ENCODE measurements at places on chromosomes 11 and 22. TPM values are rescaled to one million over a fixed set of nuclear protein-coding genes. Genes with fewer than 3 reads are reported as not detected.

GRCh38 chr11:68890490-68891231 is 13.0 kb downstream of the MRPL21 start:
- DNase-seq: no peak

HOATZ gene
- total RNA-seq: not detected

TXN2 gene
- 108 TPM for total RNA-seq

DNA sequence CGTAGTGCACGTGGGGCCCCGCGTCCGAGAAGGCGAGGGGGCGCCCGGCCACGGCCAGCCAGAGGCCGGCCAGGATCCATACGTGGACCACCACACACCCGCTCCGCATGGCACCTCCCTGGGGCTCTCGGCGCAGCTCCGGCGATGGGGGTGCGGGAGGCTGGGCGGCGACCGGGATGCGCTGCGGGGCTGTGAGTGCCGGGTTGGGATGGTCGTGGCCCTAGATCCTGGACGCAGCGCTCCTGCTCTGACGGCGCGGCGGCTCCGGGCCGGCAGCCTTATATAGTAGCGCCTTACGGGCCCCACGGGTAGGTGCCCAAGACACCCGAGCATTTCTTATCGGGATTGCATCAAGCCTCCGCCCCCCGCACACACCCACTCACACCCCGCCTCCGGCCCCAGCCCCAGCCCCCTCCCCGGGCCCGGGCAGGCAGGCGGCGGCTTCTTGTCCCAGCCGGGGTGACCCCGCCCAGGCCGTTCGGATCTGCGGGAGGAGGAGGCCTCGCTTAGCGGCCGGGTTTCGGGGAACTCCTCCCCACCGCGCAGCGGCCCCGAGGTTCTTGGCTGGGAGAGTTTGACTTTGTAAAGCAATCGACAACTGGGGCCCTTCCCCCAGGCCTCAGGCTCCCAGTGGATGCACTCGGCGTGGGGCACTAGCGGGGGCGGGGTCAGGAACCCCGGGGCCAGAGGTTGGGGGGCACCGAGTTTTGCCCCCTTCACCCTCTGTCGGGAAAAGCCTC is at the start of gene FGF19:
Gene FGF19, minus strand, starts transcription at position 255 of the 740 bp plus-strand sequence. Its CDS starts 146 bp downstream, at position 109.
- DNase-seq: no peak

- DNase-seq: no peak
These were observed 109.3 kb upstream of the SNX19 start for GRCh38 chr11:131025421-131026125.
